Stimulated activated CD8-positive, alpha-beta memory T cell treated with anti-CD3 and anti-CD28 coated beads, Interleukin-15, amount 100 ng/mL, for 4 hours (primary cell): ENCODE measurements at places on chromosomes 5 and 9.

DNA sequence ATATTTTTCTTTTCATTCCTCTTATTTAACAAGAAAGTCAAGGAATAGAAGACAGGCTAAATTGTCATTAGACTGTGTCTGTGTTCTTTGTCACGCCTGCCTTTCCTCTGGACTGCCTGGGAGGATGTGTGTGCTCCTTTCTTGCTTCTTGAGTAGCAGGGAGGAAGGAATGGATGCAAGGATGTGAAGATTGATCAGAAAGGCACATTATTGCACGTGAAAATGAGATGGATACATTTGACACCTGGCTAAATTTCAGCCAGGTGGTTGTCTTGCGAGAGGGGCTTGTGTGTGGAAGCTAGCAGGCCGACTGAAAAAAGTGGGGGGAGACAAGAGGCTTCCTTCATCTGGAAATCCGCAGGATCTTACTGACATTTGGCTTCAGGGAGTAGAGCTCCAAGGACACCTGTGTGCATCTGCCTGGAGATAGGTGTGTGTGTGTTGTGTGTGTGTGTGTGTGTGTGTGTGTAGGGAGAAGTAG lies 200.1 kb downstream of the MEF2C start:
- no peak for DNase-seq

GRCh38 chr5:109714592-109714991 lies 24.9 kb downstream of the MAN2A1 start:
- DNase-seq: no peak

DNA sequence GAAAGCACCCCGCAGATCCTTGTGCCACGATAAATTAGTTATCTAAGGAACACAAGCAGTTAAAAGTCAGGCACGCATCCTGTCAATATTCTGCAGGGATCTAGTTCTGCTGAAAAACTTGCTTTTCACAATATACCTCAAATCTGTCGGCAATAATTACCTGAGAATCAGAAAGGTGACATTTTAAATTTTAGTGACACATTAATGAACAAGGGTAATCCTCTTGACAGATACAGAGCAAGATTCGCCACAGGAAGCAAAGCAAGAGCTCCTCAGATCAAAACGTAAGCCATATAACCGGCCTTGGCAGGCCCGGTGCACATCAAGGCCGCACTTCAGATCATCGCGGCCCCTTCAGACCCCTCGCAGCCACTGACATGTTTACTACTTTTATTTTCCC lies 185.7 kb downstream of the ATPSCKMT start:
- no peak for DNase-seq

DNA sequence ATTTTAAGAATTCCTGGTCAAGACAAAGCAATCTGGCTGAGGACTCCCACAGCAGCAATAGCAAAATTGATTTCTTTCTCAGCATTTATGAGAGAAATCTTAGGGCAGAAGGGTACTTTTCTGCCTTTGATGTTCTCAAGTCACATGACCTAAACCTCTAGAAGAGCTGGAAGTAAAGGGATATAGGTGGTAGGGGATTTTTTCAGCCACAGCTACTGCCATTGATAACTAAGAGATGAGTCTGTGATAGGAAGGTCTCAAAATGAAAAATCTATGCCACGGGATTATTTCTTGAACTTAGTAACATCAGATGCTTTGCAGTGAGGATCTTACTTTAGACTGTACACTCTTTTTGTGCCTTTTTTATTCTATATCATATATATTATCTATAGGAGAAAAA lies 35.6 kb downstream of the IL6ST start:
- DNase-seq: no peak

DNA sequence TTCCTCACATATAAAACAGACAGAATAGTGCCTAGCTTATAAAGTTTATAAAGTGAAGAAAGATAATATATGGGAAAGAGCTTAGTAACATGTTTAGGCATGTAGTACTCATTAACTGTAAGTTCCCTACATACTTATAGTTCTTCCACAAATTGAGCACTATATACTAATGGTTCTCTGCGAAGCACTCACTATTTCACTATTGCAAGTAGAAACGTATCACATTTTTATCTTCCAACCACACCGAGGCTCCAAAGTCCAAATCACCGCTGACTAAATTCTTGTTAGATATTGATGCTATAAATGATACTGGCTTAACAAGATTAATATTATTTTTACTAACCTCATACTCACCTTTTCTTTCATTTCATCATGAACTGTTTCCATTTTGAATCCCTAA lies 61.0 kb downstream of the FBXW11 start:
- DNase-seq: no peak

- no peak for DNase-seq
Measured at GRCh38 chr9:99127356-99128132, 22.6 kb downstream of the TGFBR1 start.

DNA sequence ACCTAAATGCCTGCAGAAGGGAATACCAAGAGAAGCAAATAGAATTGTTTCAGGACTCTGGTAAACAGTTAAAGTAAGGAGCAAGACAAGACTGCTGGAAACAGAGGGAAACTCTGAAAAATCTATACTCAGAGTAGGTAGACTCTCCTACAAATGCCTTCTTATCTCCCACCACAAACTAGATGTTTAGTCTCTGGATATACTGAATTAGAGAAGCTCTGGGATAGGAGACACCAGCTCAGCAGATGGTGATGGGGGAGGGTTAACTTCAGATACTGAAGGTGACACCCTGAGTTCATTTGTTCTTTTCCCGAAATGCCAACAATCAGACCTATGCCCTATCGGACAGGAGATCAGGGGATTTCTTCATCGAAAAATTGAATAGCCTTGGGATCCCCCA lies 54.1 kb upstream of the CHD1 start:
- DNase-seq: no peak

- no peak for DNase-seq
Measured at GRCh38 chr5:96489532-96489931, 56.5 kb upstream of the PCSK1 start.

DNA sequence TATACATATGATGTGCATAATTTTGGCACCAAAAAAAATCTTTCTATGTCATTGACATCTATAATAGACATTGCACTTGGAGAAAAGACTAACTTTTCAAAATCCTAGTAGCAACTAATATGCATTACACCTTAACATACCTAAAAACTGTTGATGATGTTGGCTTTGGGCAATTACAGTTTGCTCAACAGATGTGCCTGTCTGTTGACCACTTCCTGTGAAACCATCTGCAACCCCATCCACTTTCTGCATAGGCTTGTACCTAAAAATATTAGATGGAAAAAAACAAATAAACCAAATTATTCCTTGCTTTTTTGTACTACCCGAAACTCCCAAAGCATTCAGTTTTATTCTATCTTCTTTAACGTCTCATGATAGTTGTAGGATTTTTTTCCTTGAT lies 248.6 kb downstream of the RFX3 start:
- DNase-seq: no peak

DNA sequence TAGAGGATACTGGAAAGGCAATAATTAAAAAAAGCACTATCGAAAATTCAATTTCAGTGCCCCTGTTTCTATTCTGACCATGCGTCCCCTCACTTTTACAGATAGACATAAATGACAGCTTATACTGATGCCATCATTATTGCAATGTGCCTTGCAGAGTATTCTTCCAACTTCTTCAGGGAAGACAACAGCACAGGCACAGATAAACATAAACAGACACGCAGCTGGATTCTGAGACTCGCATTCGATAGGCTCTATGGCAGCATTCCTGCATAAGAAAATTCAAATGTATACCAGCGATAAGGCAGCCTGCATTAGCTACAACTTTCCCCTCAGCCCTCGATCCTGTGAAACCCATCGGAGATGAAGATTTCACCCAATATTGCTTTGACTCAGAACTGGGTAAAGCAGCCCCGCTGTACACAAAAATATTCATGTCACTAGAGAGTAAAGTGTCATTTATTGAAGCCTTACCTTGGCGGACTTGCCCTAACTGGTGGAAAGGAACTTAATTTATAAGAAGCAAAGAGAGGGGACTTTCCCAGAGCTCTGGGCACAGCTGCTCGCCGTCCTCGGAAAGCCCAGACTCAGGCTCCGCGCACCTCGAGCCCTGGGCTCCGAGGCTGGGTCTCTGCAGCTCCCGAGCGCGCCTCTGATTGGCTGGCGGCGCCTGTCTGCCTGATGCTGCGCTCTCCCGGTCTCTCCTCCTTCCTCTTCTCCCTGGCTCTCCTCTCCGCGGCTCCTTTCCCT lies at the start of gene CDH18:
Gene CDH18, minus strand, starts transcription at position 589 of the 750 bp plus-strand sequence. CDS start 149,214 bp downstream, outside the sequence.
- no peak for DNase-seq

- no peak for DNase-seq
Measured at GRCh38 chr5:177372910-177373309, 11.3 kb upstream of the SLC34A1 start.

DNA sequence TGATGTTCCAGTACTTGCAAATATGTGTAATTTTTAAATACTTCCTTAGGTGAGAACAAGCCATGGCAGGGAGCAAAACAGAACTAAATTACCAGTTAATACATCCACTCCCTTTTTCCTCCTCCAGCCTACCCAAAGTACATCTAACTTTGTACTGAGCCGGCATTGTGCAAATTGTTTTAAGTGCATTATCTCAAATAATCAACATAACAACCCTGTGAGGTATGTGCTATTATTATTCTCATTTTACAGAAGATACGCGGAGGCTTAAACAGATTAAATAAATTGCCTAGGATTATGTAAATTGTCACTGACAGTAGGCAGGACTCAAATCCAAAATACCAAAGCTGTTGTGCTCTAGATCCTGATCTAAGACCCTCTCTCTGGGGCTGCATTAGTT lies 55.5 kb upstream of the KLF4 start:
- no peak for DNase-seq

- no peak for DNase-seq
Measured at GRCh38 chr9:14313951-14314423, at the start of gene NFIB. TSS of gene NFIB (minus strand) at chr9:14314141. CDS start at chr9:14313511, 630 bp downstream.

DNA sequence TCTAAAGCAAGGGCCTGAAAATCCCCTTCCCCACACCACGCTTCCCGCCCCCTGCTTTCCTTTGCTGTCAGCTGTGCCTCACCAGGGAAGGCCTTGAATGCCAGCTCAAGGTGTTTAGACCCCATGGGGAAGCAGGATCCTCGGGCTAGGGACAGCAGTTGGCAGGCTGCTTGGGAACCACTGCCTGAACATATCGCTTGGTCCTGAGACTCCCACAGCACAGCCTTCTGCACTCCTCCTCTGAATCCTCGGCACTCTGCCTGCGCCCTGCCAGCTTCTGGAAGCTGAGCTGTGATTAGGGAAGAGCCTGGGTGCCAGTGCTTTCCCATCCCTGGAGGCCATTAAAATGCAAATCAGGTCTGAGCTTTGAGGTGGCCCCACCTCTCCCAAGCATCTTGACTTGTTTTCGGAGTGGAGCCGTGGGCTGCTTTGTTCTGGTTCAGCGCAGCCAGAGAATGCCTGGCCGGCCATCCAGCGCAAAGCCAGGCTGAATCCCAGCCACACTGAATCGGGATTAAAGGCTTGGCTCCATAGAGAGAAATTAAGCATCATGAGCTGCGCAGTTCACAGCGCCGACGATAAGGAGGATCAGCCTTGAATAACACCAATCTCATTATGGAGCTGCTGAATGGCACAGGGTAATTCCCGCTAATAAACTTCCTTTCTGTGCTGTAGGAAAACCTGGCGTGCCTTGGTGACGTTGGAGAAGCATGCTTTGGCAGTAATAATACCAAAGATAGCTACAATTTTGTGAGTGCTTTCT lies 40.0 kb downstream of the AMBP start:
- DNase-seq: no peak

DNA sequence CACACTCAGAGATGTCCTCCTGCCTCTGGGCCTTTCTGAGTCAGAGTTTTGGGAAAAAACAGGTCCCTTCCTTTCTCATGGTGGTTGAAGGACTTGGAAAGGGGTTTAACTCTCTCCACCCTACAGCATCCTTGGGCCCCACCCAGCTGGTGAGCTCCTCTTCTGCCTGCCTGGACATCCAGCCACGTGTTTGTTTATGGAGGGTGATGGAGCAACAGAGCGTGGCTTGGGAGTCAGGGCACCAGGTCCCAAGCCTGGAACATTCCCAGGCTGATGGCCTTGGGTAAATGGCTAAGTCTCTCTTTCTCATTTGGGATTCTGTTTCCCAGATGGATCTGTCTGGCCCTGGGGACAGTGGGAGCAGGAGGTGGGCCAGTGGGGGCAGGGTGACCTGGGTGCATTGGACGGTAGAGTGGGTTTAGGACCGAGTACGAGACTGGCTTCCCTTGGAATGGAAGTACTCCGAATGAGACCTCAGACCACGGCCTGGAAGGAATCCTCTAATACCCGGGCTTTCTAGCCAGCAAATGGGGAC lies 141.1 kb upstream of the IRX2 start:
- no peak for DNase-seq

DNA sequence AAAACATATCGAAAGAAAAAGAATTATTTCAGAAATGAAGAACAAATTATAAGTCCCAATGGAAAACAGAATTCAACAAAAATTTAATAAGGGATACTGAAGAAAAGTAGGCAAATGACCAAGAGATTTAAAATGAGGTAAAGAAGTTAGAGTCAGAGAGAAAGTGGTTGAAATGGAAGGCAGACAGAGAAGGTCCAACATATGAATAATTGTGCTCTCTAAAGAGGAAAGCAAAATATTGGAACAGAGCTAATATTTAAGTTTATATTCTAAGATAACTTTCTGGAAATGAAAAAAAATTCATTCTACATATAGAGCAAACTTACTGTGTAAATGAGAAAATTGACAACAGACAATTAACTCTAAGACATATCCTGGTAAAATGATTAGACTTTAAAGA lies 94.1 kb downstream of the PTCH1 start:
- DNase-seq: no peak

- DNase-seq: no peak
Measured at GRCh38 chr5:150624334-150625163, 15.9 kb upstream of the SYNPO start.

DNA sequence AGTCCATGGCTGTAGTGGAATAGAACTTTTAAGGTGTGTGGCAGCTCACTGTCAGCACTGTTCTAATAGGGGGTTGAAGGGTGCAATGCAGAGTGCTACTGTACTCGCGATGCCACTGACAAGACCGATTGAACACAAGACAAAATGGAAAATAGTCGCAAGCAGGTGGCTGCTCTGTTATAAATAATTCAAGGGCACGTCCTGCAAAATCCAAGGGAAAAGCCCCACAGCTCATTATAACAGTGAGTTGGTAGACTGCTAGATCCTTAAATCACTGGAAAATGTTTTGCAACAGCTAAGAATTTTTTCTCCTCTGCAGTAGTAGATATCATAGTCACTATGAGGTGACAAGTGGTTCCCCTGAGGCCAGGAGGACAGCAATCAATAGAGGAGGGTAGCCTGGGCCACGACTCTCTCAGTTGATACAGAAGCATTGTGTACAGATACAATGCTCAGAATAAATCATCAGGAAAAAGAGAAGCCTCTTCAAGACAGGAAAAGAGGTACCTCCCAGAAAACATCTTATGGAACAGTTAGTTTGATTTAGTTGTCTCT lies 926.3 kb downstream of the TLE4 start:
- DNase-seq: no peak

DNA sequence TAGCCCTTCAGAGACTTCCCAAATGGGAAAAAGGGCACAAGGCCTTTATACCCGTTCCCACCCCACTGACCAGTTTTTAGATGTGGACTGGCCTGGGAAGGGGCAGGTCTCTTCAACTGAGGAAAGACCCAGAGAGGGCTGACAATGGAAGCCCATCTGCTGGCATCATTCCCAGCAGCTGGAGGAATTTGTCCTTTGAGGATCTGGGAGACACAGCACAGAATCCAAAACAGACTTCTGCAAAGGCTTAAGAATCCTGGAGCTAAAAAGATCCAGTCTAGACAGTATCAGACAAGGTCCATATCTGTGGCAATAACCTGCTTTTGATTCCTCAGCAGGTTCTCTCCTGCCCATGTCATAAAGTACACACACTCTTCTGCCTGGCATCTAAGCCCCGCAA lies 329.2 kb downstream of the TMEM167A start:
- DNase-seq: no peak
